ENCODE measurements at places on chromosomes 13 and 19.

DNA sequence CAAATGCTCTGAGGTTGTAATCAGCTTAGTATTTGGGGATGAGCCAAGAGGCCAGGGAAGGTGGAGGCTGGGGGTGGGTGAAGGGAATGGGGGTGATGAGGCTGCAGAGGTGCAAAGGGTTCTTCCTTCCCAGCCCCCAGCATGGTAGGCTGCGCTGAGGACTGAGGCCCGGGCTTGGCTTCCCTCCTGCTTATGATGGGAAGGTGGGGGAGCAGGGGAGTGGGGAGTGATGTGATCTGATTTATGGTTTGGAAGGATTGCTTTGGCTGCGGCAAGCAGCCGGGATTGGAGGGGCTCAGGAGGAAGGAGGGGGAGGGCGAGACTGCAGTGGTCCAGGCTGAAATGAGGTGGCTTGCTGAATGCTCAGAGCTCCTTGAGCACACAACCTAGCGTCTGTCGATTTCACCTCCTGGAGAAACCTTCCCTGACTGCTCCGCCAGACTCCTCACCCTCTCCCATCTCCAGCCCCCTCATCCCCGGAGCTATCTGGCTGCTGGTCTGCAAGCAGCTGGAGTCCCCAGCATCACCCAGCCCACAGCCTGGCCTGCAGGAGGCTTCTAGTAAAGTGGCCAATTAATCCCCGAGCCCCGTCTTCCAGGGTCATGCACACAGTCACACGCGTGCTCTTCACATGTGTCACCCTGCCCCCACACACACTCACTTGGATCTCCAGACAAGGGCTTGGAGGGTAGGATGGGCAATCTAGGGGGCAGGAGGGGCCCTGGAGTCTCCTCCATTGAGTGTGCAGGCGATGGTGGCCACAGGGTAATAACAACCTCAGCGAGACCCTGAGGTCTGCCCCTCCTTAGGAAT lies 757 bp upstream of the CLEC11A start:
- DNase-seq = no peak

DNA sequence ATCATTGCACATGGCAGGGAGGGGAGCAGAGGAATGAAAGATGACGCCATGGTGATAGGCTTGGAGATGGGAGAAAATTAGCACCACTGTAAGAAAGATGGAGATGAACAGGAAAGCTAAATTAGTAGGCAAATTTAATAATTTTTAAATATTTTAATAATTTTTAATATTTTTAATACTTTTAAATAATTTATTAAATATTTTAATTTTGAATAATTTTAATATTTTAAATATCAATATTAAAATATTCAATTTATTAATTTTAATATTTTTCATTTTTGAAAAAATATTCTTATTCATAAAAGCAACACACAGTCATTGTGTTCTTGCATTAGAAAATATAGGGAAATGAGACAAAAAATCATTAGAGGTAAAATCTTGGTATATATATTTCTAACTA lies 15.9 kb upstream of the KL start:
- DNase-seq = no peak

DNA sequence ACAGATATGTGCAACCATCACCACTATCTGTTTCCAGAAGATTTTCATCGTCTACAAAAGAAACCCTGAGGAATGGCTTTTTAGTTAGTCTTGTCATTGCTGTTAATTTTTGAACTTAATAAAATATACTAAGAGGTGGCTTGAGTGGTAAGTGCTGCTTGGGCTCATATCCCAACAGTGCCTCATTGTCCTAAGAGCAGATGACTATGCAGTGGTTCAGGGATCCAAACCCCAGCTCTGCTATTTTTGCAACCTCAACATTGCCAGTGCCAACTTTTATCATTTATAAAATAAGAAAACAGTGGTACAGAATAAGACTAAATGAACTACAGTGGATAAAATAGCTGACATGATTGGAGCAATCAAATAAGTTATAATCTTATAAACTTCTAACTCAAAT lies 123.2 kb upstream of the SLC7A1 start:
- no peak for DNase-seq

- no peak for DNase-seq
These were observed at the start of gene ARL11 for GRCh38 chr13:49627831-49628652. ARL11 (plus strand) TSS chr13:49628507; CDS start chr13:49630448, 1,941 bp downstream.

DNA sequence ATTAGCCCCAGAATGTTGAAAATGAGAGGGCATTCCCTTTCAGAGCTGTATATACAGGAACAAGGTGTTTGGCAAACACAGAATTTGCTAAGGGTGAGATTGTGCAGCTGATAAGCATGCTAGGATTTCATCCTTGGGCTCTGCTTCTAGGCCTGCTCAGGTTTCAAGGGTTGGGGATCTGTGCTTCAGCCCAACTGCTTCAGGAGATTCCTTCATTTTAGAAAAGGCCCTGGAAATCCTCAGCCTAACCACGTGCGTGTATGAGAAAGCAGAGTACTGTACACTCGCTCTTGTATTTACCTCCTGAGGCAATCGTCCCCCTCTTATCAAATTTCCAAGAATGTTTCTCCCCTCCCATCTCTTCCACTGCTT lies 291.6 kb upstream of the ARGLU1 start:
- DNase-seq = no peak

GRCh38 chr19:16013181-16013850 lies 63.0 kb upstream of the TPM4 start:
- no peak for DNase-seq

DNA sequence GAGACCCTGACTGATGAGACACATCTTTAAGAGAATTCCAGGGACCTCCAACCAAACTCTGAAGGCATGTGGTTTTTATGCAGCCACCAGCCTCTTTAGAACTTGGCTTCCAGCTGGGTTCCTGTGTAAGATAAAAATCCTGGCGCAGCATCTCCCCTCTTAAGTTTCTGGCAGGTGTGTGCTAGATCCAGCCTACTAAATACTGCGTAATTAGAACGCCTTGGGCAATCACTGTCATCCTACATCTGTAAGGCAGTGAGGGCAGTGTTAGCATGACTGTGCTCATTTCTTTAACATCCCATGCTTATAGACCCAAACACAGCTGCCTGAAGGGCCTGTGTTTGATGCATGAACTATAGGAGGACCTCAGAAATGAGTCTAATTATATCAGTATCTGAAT lies 173.5 kb upstream of the OBI1 start:
- no peak for DNase-seq

- DNase-seq = no peak
These were observed 1.3 kb downstream of the NECTIN2 start for GRCh38 chr19:44847144-44848035.

DNA sequence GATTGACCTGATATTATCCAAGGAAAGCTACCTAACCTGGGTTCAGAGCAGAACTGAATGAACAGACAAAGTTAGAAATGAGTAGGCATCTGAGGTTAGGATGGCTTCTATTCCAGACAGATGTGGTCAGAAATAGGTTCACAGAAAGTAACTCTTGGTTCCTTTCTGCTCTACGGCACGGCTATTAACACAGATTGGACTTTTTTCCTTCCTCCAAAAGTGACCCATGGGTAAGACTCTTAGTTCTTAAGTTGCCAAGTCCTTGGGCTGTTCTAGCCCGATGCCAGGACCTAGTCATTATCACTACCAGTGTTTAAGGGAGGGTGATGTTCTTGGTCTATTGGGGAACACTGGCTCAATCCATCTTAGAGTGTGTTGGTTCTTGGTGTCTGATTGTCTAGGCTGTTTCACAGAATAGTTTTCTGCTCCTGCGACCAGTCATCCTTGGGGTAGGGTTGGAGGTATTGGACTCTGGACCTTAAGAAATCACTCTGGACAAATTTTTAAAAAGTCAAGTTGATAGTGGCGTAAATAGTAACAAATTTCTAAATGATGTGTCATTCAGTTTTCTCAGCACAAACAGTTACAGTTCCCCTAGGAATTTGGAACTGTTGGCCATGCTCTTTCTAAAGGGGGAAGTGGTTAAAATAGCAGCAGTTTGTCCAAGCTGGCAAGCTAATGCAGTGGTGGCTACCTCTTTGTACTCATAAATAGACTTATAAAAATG lies 60.1 kb upstream of the MYCBP2 start:
- DNase-seq = peak; percentile 0

GRCh38 chr19:3262362-3262761 lies 37.9 kb downstream of the CELF5 start:
- no peak for DNase-seq

- DNase-seq = no peak
These were observed 23.5 kb downstream of the ADGRL1 start for GRCh38 chr19:14182476-14182875.

DNA sequence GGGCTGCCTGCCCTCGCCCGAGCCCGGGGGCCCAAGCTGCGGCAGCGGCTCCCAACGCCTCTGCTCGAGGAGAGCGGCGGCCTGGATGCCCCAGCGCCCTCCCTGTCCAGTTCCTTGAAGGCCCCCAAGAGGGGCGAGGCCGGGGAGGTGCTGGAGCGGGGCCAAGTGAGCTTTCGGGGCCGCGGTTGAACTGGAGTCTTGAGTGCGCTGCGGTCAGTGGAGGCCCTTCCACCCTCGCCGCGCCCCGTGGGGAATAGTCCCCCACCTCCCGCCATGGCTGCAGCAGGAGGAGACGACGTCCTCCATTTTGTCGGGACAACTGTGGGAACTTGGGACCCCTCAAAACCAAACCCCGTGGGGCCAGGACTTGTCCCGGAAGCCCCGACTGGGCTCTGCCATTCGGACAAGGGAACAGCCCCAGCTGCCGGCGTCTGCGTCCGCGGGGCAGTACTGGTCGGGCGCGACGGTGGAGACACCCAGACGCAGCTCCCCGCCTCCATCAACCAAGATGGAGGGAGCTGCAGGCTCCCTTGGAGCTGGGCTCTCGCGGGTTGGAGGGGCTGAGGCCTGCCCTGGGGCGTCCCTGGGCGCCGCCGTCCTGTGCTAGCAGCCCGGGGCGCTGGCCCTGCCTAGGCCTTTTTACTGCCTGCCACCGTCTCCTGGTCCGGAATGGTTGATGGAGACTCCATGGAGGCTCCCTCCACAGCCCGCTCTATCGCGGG lies 736 bp upstream of the ZMYM5 start:
- peak; percentile 61 for DNase-seq

DNA sequence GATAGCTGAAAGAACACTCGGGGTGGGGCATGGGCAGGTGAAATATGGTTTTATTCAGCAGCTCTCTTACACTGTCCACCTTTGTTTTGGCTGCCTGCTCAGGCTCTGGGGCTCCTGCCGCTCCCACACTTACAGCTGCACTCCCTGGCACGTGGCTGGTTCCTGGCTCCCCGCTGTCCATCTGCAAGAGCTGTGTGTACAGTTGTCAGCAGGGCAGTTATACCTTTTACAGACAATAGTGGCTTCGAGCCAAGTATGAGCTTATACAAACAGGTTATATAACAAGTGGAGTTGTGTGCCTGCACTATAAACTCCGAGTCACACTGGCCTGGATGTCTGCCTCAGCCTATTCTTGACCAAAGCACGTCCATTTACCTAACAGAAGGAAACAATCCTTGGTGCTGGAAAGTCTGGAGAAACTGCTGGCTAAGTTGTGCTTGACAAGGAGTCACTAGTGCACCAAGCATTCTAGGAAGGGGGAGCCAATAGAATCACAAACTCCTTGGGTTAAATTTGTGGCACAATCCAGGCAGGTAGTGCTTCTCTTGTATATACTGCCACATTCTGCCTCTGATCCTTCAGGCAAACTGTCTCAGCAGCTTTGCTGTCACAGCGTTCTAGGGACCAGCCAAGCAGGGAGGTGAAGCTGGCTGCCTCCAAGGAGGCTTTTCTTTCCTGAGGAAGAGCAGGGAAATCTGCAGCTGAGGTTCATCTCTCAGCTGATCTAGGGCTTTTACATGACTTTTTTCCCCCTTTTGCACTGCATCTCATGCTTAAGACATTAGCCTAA lies 68.2 kb downstream of the NHLRC3 start:
- no peak for DNase-seq

Data from T1000 (cell line).